ENCODE measurements at places on chromosomes 3 and 15.

DNA sequence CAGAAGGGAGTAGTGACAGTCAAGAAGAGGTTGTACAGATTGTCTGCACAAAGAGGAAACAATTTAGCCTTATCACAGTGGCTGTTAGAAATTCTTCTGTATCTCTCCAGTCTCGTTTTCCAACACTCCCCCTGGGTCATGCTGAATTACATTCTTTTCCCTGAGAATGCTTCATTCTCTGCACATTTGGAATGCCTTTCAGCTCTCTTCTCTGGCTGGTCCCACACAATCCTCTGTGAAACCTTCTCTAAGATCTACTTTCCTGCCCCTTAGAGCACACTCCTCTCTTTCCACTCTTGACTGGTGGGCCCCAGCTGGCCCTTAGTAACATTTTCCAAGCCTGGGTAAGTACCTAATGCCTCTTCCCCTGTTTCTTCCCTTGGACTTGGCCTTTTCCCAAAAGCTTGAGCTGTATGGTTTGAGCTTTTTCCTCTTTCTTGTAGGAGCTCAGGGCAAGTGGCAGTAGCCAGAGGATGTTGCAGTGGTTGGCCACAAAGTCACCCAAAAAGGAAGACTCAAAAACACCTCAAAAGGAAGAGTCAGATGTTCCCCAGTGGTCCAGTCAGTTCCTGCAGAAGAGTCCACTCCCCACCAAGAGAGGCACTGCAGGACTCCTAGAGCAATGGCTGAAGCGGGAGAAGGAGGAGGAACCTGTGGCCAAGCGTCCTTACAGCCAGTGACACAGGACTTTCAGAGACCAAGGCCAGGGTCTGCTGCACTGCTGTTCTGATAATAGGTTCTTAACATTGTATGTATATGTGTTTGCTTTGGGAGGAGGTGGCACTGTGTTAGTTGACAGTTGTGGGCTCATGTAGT lies 25.7 kb downstream of the HMCES start:
- no peak for DNase-seq

GRCh38 chr3:51396401-51396800 lies 5.3 kb downstream of the RBM15B start:
- DNase-seq = no peak

DNA sequence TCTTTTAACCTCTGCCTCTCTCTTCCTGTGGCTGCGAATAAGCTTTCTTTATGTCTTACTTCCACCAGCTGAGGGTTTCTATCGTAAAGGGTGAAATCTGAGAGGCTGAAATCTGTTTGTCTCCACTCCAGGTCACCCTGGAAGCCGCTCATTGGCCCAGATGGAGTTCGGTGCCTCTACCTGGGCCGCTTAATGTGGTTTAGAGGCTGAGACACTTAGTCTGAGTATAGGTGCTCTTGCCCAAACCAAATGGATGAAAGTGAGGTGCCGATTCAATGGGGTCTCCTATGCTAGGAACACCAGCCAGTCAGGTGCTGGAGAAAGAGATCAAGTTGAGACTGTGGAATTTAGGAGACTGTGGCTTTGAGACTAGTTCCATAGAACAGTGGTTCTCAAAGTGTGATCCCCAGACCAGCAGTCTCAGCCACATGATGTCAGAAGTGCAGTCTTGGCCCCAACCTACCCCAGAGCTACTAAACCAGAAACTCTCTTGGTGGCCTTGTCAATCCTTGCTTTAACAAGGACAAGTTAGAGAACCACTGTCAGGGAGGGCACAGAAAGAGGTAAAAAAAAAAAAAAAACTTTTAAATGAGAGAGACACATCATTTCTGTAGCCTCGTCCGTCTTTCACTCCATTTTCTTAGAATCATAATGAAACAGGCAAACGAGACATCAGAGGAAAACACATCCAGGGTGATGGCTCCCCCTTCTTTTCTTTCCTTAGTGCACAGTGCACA lies 54.9 kb upstream of the CCR2 start:
- DNase-seq = no peak

GRCh38 chr15:47661661-47662180 lies 55.6 kb upstream of the SEMA6D start:
- DNase-seq = no peak
